Stimulated activated CD8-positive, alpha-beta memory T cell treated with anti-CD3 and anti-CD28 coated beads, Interleukin-2, amount 100 ng/mL, for 1 hour (primary cell): ENCODE measurements at places on chromosomes 5 and 9.
A peak's percentile ranks its signal among the peaks of the same experiment; 100 is the strongest.

DNA sequence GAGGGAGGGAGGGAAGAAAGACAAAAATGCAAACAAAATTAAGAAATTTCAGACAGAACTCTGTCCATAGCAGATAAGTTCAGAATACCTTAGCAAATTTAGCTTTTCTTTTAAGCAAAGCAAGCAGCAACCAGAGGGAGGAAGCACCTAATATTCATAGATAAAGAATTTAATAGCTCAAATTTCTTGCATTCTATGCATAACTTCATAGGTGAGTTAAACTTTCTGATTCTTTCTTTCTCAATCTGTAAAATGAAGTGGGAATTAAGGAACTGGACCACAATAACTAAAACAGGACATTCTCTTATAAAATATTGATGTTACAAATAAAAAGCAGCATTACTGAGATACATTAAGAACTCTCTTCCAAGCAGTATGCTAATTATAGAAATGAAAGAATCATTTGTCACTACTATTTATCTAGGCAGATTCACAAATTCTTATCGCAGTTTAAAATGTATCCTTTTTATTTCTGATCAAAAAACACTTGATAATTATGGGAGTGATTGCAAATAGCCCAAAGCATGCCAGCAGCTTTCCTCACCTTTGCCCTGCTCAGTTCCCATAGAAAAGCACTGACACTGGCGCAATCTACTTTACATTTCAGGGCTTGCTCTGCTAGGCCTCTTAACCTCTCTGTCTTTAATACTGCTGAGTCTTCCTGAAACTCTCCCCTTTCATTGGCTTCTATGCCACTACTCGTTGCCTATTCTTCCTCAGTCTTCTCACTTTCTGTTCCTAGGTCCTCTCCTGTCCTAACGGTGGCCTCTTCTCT, 341.8 kb downstream of the PIK3R1 start:
- DNase-seq = no peak

DNA sequence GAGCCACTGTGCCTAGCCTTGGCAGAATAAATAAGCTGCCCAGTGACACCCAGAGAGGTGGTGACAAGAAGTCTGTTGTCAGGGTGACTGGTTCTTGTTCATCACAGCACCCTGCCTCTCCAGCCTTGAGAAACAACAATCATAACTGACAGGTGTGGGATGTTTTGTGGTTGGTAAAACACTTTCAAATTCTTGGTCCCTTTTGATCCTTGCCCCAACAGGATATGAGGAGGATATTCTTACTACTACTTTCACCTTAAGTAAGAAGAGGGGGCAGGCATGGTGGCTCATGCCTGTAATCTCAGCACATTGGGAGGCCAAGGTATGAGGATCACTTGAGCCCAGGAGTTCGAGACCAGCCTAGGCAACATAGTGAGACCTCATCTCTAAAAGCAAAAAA, 14.2 kb upstream of the FRRS1L start:
- DNase-seq = no peak

DNA sequence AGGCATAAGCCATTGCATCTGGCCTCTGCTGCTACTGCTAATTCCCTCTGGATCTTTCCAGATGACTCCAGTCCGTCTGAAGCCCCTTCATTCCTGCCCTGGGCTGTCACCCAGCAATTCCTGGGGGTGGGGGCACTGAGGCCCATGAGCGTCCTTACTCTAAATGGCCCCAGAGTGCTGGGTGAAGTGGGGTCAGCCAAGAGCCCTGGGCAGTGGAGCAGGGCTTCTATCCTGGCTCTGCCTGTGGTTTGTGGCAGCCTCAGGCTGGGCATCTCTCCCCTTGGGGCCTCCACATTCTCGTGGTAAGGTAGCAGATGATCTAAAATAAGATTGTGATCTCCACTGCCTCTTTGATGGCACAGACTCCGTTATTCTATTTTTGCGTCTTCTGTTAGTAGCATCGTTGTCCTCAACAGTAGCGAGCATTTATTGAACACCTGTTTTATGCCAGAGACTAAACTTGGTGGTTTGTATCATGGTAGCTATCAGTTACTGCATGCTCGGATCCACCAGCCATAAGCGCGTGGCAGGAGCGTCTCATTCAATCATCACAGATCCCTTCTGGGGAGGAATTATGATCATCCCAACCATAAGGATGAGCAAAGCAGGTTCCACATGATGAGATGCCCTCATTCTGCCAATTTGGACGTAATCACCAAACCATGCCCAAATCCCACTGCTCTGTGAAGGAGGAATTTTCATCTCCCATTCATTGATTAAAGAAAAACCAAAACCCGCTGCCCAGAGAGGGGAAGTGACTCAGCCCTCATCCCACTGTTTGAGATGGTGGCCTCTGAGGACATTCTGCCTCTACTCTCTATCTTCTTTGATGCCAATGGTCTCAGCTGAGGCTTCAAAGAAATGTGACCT, 21.9 kb upstream of the DUSP1 start:
- DNase-seq = no peak

GRCh38 chr9:33393581-33393980, 8.8 kb downstream of the AQP7 start:
- no peak for DNase-seq

GRCh38 chr5:82922086-82922734, 155.0 kb downstream of the TMEM167A start:
- DNase-seq = no peak

- DNase-seq = no peak
Observed at GRCh38 chr5:169024421-169024820, 276.5 kb downstream of the SLIT3 start.

- DNase-seq = no peak
Observed at GRCh38 chr9:68822596-68823165, 117.6 kb downstream of the PIP5K1B start.

DNA sequence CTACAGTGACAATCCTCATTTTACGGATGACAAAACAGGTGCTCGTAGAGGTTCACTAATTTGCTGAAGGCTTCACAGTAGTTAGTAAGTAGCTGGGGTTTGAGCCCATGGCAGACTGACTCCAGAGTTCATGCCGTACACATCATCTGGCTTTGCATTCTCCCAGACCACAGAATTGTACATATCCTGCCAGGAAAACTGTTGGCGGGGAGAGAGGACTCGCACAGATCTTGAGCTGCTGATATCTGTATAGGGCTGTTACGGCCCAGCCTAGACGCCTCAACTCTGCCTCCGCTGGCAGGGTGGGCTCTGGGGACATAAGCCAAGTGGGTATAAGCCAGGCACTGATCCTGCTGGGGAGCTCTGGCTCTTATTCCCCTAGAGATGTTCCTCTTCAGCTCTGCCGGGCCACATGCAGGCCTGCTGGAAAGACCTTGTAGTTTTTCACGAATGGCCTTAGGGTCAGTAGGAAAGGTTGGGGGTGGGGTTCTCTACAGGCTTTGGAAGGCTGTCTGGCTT, 16.3 kb downstream of the LARP1 start:
- no peak for DNase-seq

DNA sequence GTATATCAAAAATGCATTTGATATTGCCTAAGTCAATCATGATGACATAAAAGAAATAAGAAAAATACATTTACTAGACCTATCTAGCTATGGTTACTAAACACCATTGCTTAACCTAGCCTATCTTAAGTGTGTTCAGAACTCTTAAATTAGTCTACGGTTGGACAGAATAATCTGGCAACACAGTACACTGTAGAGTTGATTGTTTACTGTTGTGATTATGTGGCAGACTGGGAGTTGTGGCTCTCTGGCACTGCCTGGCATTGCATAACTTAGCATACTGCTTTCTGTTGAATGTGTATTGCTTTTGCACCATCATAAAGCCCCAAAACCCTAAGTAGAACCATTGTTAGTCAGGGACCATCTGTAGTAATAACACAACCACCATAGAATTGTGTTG, 21.2 kb upstream of the ZFAND5 start:
- DNase-seq = no peak

GRCh38 chr5:135030956-135031812, 2.8 kb downstream of the PITX1 start:
- no peak for DNase-seq

- no peak for DNase-seq
Observed at GRCh38 chr9:34211395-34211794, 32.6 kb downstream of the UBAP1 start.

DNA sequence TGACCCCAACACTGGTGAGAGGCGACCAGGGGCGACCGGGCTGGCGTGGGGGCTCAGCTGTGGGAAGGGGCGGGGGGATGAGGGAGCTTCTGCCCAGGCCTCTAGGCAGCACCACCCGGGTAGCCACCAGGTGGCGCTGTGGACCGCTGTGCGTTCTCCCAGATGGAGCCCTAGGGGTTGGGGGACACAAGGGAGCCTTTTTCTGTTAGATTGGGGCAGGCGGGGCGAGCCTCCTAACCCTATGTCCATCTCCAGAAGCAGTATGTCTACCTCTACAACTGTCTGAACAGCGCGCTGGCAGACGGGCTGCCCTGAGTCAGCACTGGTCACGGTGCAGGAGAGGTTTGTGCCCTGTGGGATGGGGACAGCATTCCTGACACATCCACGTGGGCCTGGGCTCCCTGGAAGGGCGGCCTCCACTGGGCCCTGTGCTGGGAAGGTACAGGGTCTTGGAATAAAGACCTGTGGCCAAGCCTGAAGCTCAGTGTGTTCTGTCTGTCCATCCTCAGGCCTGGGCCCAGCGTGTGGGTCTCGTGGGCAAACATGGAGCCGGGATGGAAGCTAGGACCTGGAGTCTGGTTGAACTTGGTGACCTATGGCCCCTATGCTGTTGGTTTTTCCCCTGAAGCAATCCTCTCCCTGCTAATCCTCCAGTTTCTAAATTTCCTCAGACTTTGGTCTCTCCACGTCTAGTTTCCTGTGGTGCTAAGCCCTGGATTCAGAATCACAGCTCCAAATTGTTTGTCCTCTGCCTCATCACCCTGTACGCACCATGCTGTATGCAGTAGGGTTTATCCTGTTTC, 23.1 kb upstream of the SPTLC1 start:
- peak; percentile 57 for DNase-seq

DNA sequence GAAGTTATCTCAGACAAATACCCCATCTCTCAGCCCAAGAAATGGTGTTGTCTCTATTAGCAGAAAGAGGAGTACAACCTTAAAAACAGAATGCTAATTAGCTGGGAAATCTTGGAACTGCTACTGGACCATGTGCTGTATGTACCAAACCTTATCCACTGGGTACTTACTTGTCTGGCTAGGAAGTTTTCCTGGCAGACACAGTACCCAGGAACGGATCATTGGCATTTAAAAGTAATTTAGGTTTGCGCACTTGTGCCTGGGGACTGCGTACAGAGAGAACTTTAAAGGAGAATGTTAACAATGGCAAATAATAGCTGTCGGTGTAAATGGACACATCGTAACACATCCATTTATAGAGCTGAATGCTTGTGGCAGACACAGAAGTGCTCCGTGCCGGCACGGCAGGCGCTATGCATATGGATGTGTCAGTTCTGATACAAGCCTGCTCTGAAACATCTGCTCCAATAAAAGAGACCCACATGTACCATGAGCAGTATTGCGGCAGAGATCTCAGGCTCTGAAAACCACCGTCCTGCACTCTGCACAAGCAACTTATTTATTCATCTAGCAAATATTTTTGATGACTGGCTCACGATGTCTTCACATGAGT, 290.6 kb upstream of the PANK3 start:
- no peak for DNase-seq

DNA sequence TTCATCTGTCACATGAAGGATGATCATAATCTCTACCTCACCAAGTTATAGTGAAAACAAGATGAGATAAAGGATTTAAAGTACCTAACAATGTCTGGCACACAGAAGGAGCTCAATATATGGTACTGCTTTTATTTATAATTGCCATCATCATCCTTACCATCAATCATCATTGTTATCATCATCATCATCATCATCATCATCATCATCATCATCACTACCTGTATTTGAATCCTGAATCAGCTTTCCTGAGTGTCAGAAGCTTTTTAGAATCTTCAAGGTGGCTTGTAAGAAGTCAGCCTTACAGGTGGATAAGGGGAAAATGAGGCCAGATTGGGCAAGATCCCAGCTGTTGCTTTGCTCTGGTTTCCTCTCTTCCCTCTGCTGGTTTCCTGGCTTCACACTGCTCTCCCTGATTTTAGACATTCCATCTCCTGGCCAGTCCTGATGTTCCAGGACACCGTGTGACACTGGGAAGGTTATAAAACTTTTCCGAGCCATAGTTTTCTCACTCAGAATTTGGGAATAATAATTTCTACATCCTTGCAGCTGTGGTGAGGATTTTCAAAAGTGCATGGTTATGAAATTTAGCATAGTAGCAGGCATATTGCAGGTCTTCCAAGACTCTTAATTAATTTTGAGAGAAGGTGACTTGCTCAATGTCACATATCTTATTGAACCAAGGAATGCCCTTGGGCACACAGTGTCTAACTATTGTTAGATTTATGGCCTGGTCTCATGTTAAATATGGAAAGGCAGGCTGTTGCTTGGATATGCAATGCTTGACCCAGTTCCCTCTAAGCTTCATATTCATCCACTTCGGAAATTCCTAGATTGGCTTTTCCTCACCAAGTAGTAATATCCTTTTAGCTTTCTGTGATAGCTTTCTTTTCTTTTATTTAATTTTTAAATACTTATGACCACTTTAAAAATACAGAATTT, 160.7 kb downstream of the TMEM38B start:
- DNase-seq = no peak

DNA sequence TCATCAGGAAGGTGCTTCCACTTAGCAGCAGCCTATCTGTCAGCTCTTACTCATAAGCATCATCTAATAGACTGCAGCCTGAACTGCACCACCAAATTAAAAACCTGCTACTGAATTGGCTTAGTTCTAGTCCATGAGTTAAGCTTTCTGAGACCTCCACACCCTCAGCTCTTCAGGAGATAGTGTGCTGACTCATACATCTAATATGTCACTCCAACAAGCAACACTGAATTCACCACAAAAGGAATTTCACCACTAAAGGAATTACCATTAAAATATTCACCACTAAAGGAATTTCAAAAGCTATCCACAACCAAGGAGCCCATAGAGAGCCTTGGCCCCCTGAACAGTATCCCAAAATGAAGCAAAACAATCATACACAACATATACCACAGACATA, 418.5 kb upstream of the RORB start:
- DNase-seq = no peak

GRCh38 chr5:120098902-120099535, 365.1 kb upstream of the PRR16 start:
- DNase-seq = no peak

- no peak for DNase-seq
Observed at GRCh38 chr5:177520916-177521513, 4.3 kb upstream of the DDX41 start.

GRCh38 chr9:123150708-123151503, 117.4 kb downstream of the GPR21 start:
- no peak for DNase-seq

GRCh38 chr5:110055302-110055701, 365.6 kb downstream of the MAN2A1 start:
- no peak for DNase-seq

DNA sequence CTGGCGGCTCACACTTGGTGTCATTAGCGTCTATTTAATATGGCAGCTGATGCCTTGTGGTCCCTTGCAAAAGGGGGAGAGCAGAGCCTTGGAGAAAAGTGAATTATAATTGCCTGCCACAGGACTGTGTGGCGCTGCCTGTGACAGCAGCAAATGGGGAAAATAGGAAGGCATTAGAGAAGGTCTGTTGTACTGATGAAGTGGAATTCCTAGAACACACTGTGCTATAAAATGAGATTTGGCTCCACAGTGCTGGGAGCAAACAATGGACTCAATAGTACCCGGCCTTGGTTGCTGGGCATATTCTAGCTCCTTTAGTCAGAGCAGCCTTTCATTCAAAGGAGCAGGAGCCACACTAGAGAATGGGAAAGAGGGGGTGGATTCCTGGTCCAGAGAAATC, 21.3 kb downstream of the SEMA6A start:
- DNase-seq = no peak
